ENCODE measurements at places on chromosomes 12 and 14. TPM values are rescaled to one million over a fixed set of nuclear protein-coding genes. Genes with fewer than 3 reads are reported as not detected.

DNA sequence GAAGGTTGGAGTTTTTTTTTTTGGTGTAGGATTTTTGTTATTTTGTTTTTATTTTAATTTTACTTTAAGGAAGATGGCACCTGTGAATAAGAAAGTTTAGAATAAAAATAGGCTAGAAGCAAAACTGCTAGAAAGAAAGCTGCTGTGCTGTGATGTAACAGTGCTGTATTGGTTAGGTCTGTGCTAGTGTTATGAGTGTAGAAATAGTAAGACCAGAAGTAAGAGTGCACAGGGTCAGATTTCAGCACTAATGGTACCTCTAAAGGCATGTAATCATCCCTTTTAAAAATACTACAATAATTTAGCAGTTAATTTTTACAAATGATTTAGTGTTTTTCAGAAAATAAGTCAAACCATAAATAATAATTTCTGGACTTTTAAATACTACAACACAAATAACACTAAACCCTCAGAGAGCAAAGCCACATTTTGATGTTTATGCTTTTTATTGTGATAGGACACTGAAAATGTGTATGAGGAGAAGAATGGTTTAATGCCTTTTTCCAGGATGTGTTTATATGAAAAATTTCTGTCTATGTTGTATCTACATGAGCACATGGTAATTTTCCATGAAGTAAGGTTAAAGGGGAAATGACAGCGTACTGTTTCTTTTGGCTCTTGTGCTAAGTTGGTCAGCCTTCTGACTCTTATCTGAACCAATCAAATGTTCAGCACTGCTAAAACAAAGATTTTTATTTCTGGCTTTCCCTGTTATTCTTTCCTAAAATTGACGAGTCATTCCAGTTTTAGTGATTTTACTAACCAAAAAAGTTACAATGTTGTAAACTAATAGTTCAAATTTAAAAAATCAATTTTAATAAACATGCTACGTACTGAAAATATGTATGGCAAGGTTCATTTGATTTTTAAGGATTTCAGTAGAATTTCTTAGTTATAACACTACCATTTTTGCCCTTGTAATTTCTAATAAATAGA, 96.1 kb downstream of the PPHLN1 start:
- DNase-seq: no peak

The TMCC3 gene
- 8.7 TPM for total RNA-seq

GRCh38 chr14:103000291-103000921, 56.9 kb downstream of the CDC42BPB start:
- DNase-seq: no peak

GRCh38 chr12:27869567-27869966, 89.5 kb upstream of the MANSC4 start:
- DNase-seq: no peak

DNA sequence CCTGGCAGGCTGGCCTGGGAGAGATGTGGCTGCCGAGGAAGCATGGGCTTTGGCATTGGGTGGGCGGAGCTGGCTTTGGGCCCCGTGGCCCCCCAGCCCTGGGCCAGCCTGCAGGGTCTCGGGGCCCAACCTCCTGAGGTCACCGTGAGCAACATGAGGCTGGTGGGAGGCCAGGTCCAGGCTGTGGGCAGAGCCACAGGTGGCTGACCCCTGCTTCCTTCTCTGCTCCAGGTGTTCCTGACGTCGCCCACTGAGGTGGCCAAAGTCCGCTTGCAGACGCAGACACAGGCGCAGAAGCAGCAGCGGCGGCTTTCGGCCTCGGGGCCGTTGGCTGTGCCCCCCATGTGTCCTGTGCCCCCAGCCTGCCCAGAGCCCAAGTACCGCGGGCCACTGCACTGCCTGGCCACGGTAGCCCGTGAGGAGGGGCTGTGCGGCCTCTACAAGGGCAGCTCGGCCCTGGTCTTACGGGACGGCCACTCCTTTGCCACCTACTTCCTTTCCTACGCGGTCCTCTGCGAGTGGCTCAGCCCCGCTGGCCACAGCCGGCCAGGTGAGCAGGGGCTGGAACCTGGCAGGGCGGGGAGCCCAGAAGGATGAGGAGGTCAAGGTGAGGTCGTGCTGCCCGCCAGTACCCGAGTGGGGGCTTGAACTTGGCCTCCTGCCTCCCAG, 5.5 kb downstream of the SLC25A47 start:
- DNase-seq: no peak

DNA sequence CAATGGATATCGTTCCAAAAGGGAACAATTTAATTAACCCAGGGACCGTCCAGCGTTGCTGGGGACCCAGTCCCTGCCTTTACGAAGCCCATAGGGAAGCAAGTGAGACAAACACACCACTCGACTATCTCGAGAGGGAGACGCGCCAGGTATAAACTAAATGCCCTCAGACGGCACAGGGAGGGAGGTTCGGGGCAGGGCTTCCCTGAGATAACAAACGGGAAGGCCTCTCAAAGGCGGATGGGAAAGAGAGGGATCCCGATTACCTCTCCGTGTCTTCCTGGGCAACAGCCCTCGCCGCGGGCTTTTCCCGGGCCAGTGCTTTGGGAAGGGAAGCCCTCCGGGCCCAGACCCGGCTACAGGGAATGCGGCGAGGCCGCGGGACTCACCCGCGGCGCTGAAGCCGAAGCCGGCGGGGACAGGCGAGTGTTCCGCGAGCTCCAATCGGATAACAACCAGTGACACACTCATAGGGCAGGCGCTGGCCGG, 390 bp downstream of the BRAP start:
- DNase-seq: no peak

GRCh38 chr12:24081606-24082005, 132.1 kb upstream of the SOX5 start:
- DNase-seq: no peak

DNA sequence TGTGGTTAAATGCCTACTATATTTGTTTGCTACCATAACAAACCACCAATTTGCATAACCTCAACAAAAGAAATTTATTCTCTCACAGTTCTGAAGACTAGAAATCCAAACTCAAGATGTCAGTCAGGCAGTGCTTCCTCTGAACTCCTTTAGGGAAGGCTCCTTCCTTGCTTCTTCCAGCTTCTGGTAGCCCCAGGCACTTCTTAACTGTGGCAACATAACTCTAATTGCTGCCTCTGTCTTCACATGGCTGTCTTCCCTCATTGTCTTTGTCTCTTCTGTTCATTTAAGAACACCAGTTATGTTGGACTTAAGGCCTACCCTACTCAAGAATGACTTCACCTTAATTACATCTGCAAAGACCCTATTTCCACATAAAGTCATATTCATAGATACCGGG, 206.9 kb downstream of the SYT1 start:
- DNase-seq: no peak

The KRT75 gene
- total RNA-seq: not detected

The CLBA1 gene
- total RNA-seq: 10.1 TPM

GRCh38 chr14:49545071-49545470, 41.1 kb downstream of the RPS29 start:
- no peak for DNase-seq

The ERC1 gene
- total RNA-seq: 119 TPM

DNA sequence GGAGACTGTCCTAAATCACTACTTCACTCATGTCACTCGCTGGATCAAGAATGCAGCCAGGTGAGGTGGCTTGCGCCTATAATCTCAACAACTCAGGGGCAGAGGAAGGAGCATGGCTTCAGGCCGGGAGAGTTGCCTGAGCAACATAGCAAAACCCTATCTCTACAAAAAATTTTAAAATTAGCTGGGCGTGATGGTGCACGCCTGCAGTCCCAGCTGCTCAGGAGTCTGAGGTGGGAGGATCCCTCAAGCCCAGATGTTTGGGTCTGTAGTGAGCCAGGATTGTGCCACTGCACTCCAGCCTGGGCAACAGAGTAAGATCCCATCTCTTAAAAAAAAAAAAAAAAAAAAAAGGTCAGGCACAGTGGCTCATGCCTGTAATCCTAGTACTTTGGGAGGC, 5.9 kb downstream of the SMAGP start:
- DNase-seq: no peak

DNA sequence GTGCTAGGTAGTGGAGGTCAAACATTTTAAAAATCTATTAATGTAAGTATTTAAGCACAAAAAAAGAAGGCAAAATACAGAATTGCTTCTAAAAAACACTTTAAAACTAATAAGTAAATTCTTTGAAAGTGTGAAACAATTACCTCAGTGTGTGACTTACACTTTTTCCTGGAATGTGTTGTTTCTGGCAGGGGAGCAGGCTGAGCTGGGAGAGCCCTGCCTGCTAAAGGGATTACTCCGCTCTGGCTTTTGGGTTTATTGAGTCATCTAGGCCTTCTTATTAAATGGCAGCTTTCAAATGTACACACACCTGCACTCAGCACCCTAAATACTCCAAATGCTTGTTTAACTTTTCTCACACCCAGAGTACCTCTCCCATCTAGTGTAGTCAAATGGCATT, 279.8 kb downstream of the AKAP6 start:
- DNase-seq: no peak

DNA sequence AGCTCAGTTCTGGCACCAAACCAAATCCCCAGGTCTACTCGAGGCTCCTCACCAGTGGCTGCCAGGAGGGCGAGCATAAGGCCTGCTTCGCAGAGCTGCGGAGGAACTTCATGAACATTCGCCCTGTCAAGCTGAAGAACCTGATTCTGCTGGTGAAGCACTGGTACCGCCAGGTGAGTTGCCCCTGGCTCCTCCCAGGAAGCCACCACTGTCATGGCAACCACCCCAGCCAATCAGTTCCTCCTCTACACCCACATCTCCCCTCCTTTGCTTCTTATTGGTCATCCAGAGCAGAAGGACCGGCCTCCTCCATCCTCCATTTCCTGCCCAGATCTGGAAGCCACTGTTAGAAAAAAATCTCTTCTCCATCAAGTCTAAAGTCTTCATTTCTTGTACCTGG, 17.2 kb upstream of the OAS2 start:
- no peak for DNase-seq

The GPX2 gene
- not detected for total RNA-seq

The PHLDA1 gene
- 24.8 TPM for total RNA-seq

The OTUB2 gene
- total RNA-seq: 5.6 TPM

GRCh38 chr14:49868720-49869114, 16.1 kb upstream of the NEMF start:
- no peak for DNase-seq

GRCh38 chr12:57877876-57878275, 31.3 kb upstream of the CTDSP2 start:
- no peak for DNase-seq
